ENCODE measurements at places on chromosomes 7 and 10.

DNA sequence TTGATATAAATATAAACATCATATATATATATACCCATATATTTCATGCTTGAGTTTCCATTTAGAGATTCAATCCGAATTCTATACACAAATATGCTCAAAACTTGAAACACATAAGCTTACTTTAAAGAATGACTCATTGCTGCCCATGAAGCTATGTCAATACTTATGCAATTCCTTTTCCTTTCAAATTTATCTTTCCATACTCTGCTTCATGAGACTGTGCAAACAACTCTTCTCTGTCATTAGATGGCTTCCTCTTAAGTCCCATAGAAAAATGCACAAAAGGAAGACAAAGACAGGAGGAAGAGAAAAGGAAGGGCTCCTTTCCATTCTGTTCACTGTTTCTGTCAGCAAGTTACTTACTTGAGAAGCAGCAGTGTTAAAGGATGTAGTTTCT is 895.7 kb upstream of the SORCS1 start:
- DNase-seq = no peak

- DNase-seq = no peak
Observed at GRCh38 chr7:77532247-77532646, 4.8 kb upstream of the PTPN12 start.

- DNase-seq = peak; percentile 68
Observed at GRCh38 chr7:12729112-12729511, 41.7 kb downstream of the ARL4A start.

GRCh38 chr7:11970132-11970531 is 138.1 kb upstream of the THSD7A start:
- no peak for DNase-seq

- no peak for DNase-seq
Observed at GRCh38 chr10:88474884-88475844, 108.0 kb downstream of the RNLS start.

- DNase-seq = no peak
Observed at GRCh38 chr10:24127516-24127915, 81.4 kb upstream of the KIAA1217 start.

DNA sequence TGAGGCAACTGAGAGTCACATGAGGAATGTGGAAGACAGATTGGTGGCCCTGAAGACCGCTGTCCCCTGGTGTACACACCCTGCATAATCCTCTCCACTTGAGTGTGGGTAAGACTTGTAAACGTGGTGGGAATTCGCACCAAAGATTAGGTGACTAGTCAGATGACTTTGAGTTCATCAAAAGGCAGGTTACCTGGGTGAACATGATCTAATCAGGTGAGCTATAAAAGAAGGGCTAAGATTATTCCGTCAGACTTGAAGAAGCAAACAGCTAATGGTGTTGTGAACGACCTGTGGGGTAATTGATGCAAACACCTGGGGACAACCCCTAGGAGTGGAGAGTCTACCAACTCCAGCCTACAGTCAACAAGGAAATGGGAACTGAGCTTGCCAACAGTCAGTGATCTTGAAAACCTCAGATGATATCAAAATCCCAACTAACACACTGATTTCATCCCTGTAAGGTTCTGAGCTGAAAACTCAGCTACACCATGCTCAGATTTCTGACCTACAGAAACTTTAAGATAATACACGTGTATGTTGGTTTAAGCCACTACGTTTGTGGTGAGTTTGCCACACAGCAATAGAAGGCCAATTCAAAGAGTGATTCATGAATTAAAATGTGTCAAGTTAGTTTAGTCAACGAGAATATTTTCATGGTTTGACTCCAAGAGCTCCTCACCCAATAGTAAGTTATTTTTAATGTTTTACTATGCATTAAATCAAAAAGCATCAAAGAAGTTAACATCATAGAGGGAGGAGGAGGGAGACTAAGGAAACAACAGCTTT is 16.7 kb downstream of the PRTFDC1 start:
- no peak for DNase-seq

- DNase-seq = no peak
Observed at GRCh38 chr7:85176197-85176596, 10.7 kb downstream of the SEMA3D start.

DNA sequence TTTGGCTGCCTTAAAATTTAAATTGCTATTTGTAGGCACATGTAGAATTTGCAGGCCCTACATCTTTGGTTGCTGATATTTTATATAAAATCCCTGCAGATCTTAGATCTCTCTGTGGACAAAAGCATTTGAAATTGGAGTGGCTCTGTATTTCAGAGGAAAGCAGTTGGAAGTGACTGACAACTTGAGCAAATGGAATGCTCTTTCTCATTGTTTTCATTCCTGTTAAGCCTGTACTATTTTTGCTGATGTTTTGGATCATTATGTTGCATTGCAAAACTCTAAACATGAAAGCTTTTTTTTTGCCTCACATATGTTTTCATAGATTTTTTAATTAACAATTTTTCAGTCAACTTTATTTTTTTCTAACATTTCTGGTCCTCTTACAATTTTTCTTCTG is 251.2 kb upstream of the MDFIC start:
- DNase-seq = no peak

GRCh38 chr7:127933146-127933545 is 98.1 kb downstream of the LRRC4 start:
- no peak for DNase-seq

GRCh38 chr10:131003455-131003854 is 308.1 kb downstream of the TCERG1L start:
- DNase-seq = no peak

DNA sequence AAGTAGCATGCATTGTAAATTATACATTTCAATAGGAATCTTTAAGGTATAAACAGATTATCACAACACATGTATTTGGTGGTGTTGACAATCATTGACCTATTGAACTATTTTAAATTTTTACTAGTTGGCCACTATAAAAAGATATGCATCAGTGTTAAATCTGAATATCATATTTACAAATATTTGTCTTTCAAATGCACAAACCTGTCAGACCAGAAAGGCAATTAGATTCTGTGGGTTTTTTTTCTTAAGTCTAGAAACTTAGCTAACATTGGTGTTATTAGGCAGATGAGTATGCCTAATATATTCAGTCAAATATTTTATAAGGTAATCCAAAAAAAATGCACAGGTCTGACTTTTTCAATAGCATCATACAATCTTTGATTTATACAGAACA is 241.4 kb upstream of the DGKB start:
- DNase-seq = no peak

- no peak for DNase-seq
Observed at GRCh38 chr7:47601881-47602249, 20.0 kb upstream of the TNS3 start.

- DNase-seq = peak; percentile 23
Observed at GRCh38 chr7:150739033-150739432, 1.8 kb downstream of the GIMAP5 start.

- peak; percentile 56 for DNase-seq
Observed at GRCh38 chr7:157041004-157041403, 30.5 kb upstream of the MNX1 start.

GRCh38 chr7:32476816-32477648 is 13.1 kb downstream of the LSM5 start:
- no peak for DNase-seq

GRCh38 chr10:26445411-26446031 is 7.4 kb downstream of the APBB1IP start:
- no peak for DNase-seq

- DNase-seq = peak; percentile 68
Observed at GRCh38 chr10:71268247-71268691, 50.8 kb upstream of the SLC29A3 start.

DNA sequence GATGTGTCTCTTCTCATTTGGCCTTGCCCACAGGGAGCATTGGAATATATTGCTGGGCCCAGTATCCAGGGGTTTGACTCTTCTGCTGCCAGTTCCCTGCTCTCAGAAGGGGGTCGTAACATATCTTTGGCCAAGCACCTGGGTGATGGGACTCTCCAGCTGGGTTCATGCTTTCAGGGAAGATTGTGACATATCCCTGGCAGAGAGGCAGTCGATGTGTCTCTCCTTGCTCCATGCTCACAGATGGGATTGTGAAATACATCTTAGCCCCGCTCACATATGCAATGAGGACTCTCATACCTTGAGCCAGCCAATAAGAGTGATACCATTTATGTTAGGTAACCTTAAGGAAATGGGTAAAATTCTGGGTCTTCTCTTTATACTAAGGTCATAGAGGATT is 39.2 kb upstream of the ZNF680 start:
- DNase-seq = no peak

GRCh38 chr7:92504563-92504962 is 23.8 kb downstream of the PEX1 start:
- DNase-seq = no peak

- no peak for DNase-seq
Observed at GRCh38 chr10:57694956-57695608, 572.6 kb downstream of the IPMK start.

DNA sequence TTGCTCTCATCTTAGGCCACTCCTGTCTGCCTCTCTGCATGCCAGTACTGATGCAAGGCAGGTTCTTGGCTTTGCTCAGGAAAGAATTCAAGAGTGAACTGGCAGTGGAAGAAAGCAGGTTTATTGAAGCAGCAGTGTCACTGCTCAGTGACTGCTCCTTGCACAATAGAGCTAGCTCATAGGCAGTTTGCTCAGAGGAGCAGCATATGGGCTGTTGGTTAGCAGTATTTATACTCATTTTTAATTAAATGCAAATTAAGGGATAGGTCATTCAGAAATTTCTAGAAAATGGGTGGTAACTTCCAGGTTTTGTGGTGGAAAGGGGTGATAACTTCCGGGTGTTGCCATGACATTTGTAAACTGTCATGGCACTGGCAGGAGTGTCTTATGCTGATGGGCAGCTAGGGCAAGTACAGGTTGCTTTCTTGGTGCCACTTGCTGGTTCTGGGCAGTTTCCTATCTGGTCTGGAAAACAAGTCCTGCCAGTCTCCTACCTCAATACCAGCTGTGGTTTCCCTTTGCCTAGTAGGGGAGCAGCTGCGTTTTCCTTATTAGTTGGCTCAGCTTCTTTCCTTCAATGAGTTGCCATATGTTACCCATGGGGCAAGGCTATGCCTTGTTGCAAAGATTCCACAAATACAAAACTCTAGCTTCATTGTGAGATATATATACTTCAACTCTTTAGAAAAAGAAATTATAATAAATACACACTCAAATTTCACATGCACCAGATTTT is 64.8 kb upstream of the CALD1 start:
- DNase-seq = no peak

- no peak for DNase-seq
Observed at GRCh38 chr7:36742911-36743775, 18.8 kb upstream of the AOAH start.
